Kidney epithelial cell (primary cell): ENCODE measurements at places on chromosomes 3 and 15.

DNA sequence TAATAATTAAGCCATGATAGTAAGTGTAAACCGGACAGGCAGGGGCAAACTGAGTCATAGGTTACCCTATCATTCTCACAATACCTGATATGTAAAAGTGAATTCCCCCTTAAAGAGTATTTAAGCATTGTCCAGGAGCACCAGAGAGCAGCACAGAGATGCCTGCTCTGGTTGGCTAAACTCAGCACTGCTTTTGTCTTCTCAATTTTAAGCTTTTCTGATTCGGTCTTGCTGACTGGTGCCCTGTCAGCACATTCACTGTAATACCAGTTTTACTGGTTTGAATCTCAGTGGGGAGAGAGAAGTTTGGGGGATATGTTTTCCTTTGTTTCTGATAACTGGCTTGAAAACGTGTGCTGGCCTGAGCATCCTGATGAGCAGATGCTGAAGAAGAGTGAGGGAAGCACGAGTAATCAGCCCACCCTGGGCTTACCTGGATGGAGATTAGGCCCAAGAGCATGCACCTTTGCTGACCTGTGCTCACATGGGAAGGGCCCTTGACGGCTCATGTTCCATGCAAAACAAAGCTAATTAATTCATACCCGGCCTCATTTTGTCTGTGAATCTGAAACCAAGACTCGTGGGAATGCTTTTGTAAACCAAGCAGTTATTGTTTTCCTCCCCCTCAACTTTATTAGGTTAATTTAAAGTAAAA lies 208.5 kb upstream of the MRPL3 start:
- DNase-seq, result no peak

DNA sequence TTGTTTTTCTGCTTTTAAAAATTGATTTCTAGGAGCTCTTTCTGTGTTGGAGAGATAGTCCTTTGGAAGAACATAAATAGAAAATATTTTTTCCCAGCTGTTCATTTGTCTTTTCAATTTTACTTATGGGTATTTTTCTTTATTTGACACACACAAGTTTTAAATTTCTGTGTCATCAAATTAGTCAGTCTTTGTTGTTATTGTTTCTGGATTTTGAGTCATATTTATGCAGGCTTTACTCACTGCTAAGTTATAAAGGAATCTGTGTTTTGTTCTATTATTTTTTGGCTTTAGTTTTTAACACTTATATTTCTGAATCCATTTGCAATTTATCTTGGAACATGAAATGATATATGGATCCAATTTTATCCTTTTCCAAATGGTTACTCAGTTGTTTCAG lies 5.9 kb upstream of the GHSR start:
- DNase-seq, result no peak

GRCh38 chr3:60920519-60920918 lies 330.7 kb downstream of the FHIT start:
- DNase-seq, result no peak

DNA sequence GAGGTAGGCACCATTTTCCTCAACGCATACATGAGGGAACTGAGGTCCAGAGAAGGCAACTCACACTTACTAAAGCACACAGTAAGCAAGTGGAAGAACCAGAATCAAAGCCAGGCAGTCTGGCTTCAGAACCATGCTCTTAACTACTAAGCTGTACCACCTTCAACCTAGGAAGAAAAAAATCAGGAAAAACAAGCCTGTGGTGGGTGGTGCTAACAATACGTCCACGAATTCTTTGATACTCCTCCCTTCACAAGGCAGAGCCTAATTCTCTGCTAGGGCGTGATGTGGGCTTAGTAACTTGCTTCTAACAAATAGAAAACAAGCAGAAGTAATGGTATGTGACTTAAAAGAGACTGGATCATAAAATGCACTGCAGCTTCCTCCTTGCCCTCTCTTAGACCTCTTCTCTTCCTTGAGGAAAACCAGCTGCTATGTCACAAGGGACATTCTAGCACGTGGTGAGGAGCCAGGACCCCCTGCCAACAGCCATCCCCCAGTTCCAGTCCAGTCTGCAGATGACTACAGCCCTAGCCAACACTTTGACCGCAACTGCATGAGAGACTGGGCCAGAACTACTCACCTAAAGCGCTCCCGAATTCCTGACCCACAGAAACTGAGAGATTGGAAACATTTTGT lies 36.9 kb downstream of the HACD2 start:
- DNase-seq, result no peak

DNA sequence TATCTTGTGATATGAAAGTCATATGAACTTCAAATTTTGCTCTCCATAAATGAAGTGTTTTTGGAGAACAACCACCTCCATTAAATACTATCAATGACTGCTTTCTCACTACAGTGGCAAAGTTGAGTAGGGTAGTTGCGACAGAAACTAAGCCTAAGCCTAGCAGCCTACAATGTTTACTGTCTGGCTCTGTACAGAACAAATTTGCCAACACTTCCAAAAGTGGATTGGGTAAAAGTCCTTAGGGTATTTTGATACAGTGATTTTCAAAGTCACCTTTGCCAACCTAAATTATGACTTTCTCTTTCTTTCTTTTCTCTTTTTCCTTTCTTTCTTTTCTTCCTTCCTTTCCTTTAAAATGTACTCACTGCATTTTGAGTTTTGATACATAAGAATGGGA lies 142.6 kb downstream of the PLCL2 start:
- DNase-seq, result no peak

GRCh38 chr15:27091270-27091940 lies 120.4 kb downstream of the GABRG3 start:
- DNase-seq, result no peak

GRCh38 chr3:177740254-177740653 lies 543.0 kb upstream of the TBL1XR1 start:
- no peak for DNase-seq

- DNase-seq, result no peak
Observed at GRCh38 chr15:41634072-41634626, 26.1 kb upstream of the MGA start.
